ENCODE measurements at places on chromosomes 4 and X. TPM values are rescaled to one million over a fixed set of nuclear protein-coding genes. Genes with fewer than 3 reads are reported as not detected.

Gene KLHL34
- total RNA-seq: not detected

Gene P2RY8
- 2.2 TPM for total RNA-seq

Gene GPRASP1
- total RNA-seq: 0.85 TPM

Gene ZNF630
- total RNA-seq: 3.3 TPM

Gene NFXL1
- 5.2 TPM for total RNA-seq

Gene BMX
- 1.3 TPM for total RNA-seq

Gene SCFD2
- total RNA-seq: 22.8 TPM

Gene KLB
- not detected for total RNA-seq

Gene PAGE1
- not detected for total RNA-seq

Gene TRIM75
- total RNA-seq: not detected

Gene IGFBP7
- 6,655 TPM for total RNA-seq

Gene PTCHD1
- 2.8 TPM for total RNA-seq
